ENCODE measurements at places on chromosomes 4 and X.

GRCh38 chr4:2274320-2275043, 12.6 kb upstream of the MXD4 start:
- DNase-seq: no peak

DNA sequence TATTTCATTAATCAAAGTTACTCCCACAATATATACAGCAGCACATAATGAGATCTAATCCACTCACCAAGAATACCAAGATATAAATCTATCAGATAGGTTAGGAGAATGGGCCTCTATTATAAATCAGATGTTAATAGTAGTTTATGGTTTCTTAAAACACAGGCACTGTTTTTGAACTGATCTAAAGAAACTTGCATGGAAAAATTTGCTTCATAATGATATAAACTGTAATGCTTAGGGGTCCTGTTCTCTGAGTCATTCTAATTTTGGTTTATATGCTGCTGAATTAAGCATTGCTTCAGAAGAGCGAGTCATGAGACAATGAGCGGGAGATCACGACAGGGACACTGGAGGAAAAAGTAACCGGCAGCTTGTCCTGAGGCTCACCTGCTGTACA, 113.3 kb upstream of the OTUD4 start:
- DNase-seq: no peak

DNA sequence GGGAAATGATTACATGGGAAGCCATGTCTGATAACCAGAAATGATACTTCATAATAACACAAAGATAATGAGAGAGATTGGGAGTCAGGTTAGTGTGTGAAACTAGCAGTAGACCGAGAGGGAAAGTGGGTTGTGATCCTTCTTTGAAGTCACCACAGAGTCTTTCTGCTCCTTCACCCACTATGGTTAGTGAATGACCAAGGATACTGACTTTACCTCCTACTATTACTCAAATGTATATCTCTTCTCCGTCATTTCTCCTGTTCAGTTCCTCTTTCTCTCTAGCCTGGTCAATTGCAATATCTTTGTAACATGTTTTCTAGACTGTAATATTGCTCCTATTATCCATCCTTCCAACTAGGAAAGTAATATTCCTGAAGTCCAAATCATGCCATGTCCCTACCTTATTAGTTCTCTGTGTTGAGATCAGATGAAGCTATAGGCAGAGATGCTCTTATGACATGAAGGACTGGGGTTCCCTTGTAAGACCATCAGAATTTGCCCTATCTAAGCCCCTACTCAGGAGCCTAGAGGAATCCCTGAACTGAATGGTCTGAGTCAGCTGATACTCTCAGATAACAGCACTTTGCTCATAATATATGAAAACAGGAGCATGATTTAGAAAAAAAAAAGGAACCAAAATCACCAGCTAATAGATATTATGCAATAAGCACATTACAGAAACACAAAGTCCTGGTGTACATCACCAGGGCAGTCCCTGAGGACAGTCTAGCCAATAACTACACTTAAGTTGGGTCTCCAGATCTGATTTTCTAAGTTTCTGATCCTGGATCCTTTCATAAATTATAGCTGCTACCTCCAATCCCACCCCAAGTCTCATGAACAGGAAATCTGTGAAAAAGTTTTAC, 81.2 kb downstream of the SHROOM3 start:
- no peak for DNase-seq

GRCh38 chr4:140018931-140019618, 134.9 kb downstream of the MAML3 start:
- no peak for DNase-seq

DNA sequence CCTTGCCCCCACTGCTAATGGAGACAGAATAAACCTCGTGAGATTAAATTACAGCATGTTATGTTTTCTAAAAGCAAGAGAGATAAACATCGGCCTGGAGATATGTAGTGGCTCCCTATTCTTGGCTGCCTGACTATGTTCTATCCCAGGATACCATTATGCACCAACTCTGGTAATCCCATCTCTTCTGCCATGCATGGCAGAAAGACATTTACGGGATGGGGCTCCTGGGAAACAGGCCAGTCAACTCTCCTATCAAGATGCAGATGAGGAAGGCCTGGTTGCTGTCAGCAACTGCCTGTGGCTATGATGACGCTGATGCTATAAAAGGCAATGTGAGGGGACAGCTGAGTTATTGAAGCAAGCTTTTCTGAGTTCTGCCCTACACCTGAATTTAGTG, 166.2 kb upstream of the VCX3A start:
- DNase-seq: no peak

- no peak for DNase-seq
Measured at GRCh38 chr4:85142451-85142850, 176.0 kb upstream of the WDFY3 start.

- no peak for DNase-seq
Measured at GRCh38 chr4:78749258-78749971, 26.7 kb upstream of the BMP2K start.

DNA sequence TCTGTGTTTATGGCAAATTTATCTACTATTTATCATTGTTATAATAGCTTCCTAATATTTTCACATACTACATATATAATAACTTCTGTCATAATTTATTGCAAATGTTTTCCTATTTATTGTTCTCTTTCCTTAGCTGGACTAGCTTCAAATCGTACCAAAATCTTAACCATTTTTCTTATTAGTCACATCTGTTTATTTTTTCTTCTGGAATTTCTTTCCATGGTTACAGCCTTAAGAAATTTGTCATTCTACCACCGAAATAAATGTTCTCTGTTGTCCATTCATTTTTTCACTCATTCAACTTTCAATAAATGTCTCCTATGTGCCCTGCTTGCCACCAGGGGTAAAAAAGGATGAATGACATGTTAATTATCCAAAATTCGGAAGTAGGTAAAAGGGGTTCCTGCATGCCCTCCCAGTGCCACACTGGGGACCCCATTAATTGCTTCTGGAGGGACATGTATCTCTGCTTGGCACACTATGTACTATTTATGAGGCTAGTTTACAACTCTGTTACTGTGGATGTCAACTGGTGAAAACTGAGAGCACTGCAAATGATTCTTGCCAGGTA, 182.1 kb downstream of the SH3KBP1 start:
- no peak for DNase-seq

GRCh38 chrX:112645774-112646173, 34.0 kb downstream of the LHFPL1 start:
- DNase-seq: no peak

DNA sequence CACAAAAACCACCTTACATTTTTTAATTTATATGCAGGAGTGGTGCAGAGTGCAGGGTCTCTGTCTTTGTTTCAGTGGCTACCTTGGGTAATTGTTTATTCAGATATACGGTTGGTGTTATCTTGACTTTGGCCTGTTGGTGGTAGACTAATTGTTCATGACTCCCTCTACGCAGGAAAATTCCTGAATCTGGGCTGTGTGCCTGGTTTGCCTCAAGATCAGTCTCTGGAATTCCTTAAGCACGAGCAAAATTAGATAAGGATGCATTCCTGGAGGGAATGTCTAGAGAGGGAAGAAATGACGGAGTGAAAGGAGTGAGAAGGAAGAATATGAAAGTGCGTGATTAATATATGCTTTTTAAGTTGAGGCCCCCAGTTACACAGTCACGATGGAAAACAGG, 576.9 kb upstream of the PCDH10 start:
- no peak for DNase-seq

DNA sequence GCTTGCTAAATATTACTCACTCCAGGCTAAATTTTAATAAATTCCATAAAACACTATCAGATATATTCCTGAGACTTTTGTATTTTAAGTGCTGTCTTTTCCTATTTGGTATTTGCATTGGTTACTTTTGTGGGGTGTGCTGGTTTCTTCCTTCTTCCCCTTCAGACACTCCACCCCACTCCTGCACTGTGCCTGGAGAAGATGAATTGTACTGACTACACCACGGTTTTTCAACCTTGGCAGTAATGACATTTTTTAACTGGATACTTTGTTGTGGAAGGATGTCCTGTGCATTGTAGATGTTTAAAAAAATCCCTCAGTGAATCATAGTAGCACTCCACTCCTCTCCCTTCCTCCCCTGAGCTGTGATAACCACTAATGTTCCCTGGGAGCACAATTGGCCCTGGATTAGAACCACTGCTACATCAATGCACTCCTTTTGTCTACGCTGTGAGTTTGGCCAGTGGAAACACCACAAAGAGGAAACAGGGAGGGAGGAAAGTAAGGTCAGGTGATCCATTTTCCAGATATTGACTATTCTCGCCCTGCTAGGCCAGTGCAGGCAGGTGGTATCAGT, 36.3 kb downstream of the SNCA start:
- no peak for DNase-seq

DNA sequence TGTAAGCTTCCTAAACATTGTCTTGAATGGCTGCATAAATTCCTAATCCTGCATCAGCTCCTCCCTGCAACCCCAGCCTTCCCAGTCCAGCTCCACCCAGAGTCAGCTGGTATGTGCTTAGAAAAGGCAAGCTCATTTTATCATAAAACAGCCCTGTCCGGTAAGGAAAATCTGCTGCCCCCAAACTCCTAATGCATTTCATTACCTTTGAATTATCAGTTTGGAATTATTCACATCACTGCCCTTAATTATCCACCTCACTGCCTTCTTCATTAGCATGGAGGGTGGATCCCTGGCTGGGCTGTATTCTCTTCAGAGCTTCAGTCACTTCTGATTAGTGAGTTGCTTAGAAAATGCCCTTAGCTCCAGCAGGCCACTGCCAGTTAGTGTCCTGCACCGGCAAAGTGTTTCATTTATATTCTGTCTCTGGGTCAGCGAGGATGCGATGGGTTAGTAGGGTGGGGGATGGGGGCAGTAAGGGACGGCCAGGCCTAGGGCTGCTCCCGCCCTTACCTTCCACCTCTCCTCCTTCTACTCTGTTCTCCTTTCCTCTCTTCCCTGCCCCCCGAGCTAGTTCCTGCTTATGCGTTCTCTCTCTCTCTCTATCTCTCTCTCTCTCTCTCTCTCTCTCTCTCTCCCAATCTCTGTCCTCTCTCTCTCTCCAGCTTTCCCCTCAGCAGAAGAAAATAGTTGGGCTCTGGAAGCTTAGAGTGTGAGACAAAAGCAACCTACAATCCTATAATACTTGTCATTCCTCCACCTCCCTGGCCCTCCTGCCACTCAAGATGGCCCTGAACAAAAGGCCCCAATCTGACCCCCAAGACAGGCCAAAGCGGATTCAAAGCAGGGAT, 174.8 kb upstream of the KLF3 start:
- no peak for DNase-seq

- no peak for DNase-seq
Measured at GRCh38 chr4:106987311-106987710, 48.8 kb downstream of the DKK2 start.

DNA sequence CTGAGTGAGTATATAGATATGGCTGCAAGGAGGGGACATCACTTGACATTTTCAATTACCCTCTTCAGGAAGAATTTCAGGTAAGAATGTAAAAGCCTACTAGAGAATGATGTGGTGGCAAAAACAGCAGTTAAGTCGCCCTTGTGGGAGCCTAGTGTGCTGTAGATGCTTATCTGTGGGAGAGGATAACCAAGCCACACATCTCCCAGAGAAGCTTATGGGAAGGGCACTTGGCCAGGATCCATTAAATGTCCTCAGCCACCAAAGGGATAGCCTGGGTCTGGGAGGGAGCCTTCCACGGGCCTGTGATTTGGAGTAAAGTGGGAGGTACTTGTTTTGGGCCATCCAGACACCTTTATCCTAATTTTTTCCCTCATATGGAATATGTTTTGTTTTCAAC, 41.3 kb upstream of the BCLAF3 start:
- DNase-seq: no peak

GRCh38 chrX:13955975-13956374, 73.7 kb downstream of the GEMIN8 start:
- no peak for DNase-seq

- DNase-seq: no peak
Measured at GRCh38 chr4:183984566-183984965, 79.5 kb downstream of the STOX2 start.

DNA sequence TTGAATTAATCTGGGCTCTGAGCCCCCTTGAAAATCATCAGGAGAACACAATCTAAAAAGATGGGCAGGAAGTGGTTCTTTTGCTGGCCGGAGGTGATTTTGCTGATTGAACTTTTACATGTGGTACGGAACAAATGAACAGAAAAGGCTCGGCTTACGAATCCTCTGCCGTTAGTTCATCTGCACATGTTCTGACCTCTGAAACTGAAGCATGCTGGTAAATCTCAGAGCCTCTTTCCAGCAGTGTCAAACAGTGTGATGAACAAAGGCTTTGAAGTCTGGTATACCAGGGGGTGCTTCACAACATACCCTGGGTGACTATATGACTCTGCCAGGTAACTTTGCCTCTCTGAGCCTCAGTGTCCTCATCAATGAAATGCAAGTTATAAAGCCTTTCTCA, 194.2 kb upstream of the C1QTNF7 start:
- no peak for DNase-seq

DNA sequence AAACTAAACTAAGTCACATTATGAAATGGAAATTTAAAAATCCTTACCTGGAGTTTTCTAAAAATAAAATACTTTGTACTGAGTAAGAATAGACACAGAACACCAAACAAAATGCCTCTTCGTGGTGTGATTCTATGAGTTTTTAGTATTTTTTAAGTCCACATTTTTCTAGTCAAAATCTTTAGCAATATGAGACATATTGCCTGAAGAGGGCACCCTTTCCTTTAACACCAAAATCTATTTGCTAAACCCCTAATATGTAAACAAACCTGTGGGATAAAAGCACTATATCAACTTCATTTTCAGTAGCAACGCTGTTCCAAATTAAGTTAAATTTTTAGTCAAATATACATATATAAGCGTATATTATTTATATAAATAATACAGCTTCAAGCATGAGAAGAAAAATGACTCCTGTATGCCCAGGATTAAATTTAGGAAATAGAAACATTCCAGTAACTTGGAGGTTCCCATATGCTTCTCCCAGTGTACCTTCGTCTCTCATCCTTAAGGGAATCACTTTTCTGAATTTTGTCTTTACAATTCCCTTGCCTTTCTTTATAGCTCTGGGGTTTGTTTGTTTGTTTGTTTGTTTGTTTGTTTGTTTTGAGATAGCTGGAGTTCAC, 23.0 kb upstream of the PGM2 start:
- DNase-seq: no peak

DNA sequence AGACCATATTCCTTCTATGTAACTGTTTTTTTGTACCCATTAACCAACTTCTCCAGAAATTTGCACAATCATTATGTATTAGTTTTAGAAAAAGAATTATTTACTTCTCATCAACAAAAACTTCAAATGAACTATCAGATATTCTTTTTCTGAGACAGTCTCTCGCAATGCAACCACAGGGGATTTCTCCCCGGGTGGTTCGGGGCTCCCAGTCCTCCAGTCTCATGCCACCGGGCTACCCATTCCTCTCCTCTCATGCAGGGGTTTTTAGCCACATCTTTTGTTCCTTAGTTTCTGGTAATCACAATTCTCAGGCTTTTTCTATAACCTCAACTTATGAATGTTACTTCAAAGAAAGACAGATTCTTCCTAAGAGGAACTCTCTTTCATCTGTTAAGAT, 46.6 kb upstream of the CLNK start:
- DNase-seq: no peak

DNA sequence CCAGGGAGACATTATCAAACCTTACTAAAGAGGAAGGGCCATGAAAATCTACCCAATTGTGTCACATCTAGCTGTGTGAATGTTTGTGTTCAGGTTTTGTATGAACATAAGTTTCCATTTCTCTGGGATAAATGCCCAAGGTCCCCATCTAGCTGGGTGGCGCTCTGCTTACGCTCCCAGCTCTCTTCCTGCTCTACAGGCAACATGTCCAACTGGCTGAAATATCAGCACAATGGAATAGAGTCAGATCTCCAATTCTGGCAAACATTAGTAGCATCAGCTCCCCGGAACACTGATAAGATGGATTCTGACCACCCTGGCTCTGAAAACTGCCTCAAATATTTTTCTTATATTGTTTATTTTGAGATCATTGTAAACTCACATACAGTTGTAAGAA, 74.8 kb downstream of the IRF2 start:
- DNase-seq: no peak

- DNase-seq: no peak
Measured at GRCh38 chr4:71659979-71660378, 123.9 kb downstream of the GC start.
